Activated CD8-positive, alpha-beta memory T cell treated with anti-CD3 and anti-CD28 coated beads, Interleukin-2, amount 50 U/mL, for 4 hours (primary cell): ENCODE measurements at places on chromosomes 2 and 18.

GRCh38 chr2:162073888-162074631, at the start of gene DPP4:
Gene DPP4, minus strand, starts transcription at chr2:162074215. Its CDS starts 234 bp downstream, at chr2:162073981.
- peak; percentile 52 for DNase-seq

DNA sequence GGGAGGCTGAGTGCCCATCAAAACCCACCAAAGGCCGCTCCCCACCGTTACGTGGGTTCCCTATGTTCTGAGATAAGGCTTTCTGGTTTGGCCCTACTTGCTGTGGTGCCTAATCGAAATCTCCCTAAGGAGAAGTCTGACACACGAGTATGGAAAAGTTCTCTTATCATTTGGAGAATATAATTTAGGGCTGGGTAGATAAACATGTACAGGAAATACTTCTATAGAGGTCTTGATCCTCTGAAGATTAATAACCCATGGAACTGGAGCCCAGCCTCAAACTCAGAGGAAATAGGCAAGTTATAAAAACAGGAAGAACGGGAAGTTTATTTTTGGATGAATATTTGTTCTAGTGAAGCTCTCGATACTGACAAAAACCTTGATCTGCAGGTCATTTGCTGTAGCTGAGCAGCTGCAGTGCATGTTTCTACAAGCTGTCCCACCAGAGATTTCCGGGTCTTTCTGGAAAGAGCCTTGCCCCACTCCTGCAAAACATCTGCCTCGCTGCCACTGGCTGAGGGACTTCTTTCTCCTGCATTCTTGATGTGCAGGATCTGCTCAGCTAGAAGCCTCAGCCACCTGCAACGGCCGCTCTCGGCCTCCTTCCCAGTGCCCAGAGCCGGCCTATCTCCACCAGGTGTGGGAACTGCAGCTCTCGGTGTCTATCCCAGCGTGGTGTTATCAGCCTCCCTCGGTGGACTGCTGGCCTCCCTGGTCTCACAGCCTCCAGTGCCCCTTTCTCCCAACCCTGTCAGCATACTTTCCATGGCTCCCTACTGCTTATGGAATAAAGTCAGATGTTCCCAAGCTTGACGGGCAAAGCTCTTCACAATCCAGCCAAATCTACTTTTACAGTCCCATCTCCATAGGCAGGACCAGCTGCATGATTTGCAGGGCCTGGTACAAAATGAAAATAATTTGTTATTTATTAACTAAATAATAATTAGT, 48.6 kb downstream of the SPRED2 start:
- DNase-seq = no peak

- DNase-seq = no peak
These were observed 1493.1 kb upstream of the ACVR2A start for GRCh38 chr2:146351689-146352088.

- DNase-seq = no peak
These were observed 89.0 kb downstream of the LPIN1 start for GRCh38 chr2:11835403-11835802.

DNA sequence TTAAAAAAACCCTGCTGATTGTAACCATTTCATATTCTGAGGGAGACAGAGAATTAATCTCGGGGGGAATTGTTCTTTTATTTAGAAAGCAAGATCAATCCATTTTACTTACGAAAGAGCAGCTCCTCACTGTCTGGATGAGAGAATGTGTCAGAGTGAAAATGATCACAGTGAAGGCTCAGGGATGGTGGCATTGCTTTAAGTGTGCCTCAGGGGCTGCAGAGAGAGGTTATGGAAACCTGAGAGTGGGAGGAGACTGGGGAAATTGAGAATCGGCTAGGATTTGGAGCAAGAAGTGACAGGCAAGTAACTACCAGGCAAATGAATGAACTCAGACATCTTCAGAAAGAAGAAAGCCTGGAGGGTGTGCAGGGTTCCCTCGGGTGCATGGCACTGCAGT, 34.2 kb downstream of the MRPL35 start:
- no peak for DNase-seq

DNA sequence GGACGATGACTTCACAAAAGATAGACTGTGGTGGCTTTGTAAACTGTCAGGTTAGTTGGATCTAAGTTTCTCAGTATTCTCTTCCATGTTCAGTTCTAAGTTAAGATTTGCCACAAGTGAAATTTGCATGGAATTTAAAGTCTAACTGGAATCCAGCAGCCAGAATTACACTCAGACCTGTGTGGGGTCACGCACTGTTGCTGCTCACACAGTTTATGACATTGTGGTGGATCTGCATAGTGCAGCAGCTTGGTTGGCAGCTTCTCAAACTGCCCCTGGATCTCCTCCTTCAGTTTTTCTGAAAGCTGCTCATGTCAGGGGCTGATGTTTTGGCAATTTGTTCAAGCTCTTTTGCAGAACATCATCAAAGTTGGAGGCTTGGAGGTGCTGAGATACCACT, 228.1 kb upstream of the KCNJ3 start:
- no peak for DNase-seq

DNA sequence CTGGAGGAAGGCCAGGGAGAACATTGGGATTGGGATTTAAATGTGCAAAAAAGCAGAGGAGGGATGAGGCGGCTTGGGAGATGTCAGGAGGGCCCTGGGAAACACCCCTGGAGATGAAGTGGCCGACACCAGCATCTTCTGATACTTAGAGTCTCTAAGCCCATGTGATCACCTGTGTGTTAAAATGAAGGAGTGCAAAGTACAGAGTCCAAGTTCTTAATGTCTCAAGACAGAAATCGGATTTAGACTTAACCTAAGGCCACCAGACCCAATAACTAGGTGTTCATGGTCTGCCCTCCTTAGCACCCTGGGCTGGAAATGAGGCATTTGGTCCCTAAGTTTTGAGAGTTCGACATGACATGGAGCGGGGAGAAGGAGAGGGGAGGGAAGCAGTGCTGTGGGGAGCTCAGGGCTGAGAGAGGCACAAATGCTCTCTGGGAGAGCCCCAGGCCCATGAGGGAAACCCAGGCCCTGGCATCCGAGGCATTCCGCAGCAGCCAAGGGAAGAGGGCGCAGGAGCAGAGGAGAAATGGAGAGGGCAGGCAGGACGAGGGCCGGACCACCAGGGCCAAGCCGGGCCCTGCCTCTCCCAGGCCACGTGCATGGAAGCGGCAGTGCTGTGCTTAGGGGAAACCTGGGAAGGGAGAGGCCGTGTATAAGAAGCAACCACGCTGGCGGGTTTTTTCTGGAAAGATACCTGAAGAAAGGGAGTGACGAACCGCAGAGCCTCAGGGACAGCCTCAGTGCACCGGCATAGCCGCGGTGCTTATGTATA, 63.3 kb downstream of the SFXN5 start:
- no peak for DNase-seq

DNA sequence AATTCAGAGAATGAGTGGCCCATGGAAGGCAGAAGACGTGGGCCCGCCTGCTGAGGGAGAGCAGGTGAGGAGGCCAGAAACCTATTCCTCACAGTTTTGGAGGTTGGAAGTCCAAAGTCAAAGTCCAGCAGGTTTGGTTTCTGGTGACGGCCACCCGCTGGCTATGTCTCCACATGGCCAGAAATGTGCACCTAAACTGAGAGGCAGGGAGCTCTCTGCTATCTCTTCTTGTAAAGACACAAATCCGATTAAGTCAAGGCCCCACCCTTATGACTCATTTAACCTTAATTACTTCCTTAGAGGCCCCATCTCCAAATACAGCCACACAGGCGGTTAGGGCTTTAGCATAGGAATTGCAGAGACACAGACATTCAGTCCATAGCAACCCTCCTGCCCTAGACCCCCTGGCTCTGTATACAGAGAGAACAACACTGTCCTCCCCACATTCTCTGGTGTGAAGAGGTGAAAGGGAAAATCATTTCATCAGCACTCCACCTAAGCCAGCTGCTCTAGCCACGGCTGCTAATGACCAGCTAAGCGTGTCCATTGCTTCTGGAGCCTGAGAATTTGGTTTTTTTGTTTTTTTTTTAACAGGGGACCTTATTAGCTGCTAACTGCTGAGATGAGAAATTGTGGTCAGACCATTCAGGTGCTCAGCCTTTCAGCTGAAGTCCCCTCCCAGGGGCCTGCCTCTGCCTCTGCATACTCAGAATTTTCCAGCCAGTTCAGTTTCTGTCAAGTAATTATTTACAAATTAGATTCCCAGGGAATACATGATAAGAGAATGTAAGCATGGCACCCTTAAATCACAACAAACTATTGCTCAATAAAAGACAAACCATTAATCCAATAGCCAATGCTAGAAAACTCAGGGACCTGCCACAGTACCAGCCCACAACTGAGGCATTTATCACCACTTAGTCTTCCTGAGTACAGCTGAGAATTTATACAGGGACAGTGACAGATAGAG, 368.7 kb upstream of the ID2 start:
- DNase-seq = no peak

DNA sequence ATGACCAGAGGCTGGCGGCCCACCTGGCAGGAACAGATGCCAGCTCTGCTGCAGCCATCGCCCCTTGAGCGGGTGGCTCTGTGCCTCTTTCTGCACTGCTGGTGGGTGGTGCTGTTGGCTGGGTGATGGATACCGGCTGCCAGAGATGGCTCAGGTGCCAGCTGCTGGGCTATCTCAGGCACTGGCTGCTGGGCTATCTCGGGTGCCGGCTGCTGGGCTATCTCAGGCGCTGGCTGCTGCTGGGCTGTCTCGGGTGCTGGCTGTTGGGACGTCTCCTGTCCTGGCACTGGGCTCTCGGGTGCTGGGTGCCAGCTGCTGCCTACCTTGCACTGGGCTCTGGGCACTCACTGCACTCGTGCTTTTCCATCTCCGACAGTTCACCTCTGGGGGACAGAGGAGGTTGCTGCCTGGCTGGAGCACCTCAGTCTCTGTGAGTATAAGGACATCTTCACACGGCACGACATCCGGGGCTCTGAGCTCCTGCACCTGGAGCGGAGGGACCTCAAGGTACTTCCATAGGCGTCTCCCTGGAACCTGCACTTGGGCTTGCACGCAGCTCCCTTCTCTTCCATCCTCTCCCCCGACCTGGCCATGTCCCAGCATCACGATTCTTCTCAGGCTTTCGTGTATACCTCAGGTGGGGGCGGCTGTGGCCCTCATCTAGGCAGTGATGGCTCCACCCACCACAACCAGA, 98.4 kb downstream of the USP40 start:
- DNase-seq = no peak

DNA sequence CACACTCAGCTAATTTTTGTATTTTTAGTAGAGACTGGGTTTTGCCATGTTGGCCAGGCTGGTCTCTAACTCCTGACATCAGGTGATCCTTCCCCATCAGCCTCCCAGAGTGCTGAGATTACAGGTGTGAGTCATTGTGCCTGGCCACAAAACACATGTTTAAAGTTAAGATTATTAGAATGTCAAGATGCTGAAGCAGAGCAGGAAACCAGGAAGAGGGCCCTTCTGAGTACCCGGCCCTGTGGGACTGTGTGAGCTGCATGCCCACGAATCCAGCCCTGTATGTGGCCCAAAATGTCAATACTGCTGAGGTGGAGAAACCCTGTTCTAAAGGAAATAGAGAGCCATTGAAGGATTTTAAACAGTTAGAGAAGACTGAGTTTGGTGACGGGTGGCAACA, 31.0 kb upstream of the REV1 start:
- no peak for DNase-seq

- no peak for DNase-seq
These were observed 1225.8 kb downstream of the SUCLG1 start for GRCh38 chr2:83233326-83233725.

- DNase-seq = no peak
These were observed 160.9 kb upstream of the TTC39C start for GRCh38 chr18:23853448-23854195.

- DNase-seq = no peak
These were observed 18.5 kb downstream of the WDPCP start for GRCh38 chr2:63569740-63570139.
